ENCODE measurements at places on chromosomes 1 and 21. TPM values are rescaled to one million over a fixed set of nuclear protein-coding genes. Genes with fewer than 3 reads are reported as not detected.

GRCh38 chr21:33202464-33203363 lies 27.0 kb upstream of the IFNAR2 start:
- H3K4me3 ChIP-seq: no peak overlapping the region
- H3K36me3 ChIP-seq: no peaks in the 10 kb centered on the region
- DNase-seq: no peak
- no peak overlapping the region for H3K27ac ChIP-seq
- H3K4me1 ChIP-seq: peaks cover 47% of the 10 kb centered on the region

DNA sequence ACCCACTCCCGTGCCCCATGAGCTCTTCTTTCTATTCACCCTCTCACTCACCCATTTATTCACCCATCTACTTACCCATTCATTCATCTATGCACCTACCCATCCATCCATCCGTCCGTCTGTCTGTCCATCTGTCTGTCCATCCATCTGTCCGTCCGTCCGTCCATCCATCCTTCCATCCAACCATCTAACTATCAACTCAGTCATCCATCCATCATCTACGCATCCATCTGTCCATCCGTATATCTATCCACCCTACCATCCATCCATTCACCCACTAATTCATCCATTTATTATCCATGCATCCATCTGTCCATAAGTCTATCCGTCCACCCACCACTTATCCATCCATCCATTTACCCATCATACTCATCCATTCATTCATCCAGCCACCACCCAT lies 10.8 kb upstream of the CSF3R start:
- no peak overlapping the region for H3K4me3 ChIP-seq
- DNase-seq: peak; percentile 6
- H3K4me1 ChIP-seq: no peaks in the 10 kb centered on the region
- H3K27me3 ChIP-seq: no peaks in the 10 kb centered on the region
- no peak overlapping the region for H3K27ac ChIP-seq
- no peaks in the 10 kb centered on the region for H3K36me3 ChIP-seq

DNA sequence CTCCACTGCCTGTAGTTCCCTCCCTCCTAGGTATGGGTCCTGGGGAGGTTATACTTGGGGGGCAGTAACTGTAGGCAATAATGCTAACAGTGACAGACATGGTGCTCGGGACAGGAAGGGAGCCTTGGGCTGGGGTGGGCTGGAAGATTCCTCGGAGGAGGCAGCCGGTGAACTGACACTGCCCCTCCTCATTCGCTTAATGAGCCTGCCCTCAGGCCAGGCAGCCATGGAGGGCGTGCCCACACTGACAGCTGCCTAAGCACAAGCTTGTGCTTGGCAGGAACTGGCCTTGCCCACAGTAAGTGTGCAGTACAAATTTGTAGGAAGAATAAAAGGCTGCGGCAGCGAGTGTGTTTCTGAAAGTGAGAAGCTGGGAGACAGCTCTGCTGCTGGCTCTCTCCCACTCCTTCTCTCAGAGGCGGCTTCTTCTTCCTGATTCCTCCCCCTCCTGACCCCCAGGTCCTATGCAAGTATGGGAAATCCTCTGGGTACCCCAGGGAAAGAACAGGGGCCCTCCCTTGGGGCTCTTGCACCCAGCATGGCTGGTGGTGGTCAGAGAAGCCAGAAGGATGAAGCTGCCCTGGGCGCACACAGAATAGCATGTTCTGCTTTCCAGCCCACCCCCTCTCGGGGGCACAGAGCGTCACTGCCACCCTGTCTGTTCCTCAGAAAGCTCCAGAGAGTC lies 23.6 kb downstream of the OPTC start:
- no peaks in the 10 kb centered on the region for H3K36me3 ChIP-seq
- H3K4me3 ChIP-seq: no peak overlapping the region
- no peak for DNase-seq
- H3K27ac ChIP-seq: no peak overlapping the region

DNA sequence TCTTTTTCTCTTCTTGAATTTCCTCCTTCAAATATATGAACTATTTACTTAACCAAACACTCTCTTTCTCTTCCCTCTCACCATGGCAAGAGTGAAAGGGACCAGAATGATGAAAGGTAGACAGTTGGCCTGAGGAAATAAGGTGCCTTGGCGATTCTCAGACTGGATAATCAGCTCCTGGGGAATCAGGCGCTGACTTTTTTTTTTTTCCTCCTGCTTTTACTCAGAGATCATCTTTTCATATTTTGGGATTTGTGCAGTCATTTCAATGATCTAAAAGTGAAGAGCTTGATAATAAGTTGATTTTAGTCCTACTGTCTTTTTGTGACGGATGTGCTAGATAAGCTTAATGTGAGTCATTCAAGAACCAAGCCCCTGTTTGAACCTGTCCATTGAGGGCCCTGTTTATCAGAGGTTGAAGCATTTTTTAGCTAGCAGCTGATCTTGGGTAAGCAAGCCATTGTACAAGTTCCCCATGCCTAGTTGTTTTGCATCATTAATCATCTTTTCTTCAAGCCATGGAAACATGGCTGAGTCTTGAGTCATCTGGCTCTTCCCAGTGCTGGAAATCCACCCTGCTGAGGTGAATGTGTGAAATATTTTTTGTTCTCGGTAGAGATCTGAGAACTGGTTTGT lies 40.8 kb downstream of the ITSN1 start:
- H3K4me3 ChIP-seq: no peak overlapping the region
- DNase-seq: no peak
- H3K36me3 ChIP-seq: no peaks in the 10 kb centered on the region
- H3K27me3 ChIP-seq: no peaks in the 10 kb centered on the region

DNA sequence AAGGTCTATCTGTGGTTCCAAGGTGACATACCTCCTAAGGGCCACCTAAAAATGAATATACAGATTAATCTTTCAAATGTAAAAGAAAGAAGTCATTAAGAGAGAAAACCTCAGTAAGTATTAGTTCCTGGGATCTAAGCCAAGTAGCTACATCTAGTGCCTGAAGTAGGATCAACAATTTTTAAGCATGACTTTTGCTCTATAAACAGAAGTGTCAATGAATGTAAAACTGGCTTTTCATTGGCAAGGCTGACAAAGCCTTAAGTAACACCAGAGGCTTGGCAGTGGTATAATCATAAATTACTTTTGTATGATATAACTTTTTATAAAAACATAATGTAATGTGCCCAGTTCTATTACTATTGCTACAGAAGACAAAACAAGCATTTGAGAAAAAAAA lies 12.2 kb upstream of the ACADM start:
- DNase-seq: no peak
- no peak overlapping the region for H3K27ac ChIP-seq
- H3K27me3 ChIP-seq: no peaks in the 10 kb centered on the region

DNA sequence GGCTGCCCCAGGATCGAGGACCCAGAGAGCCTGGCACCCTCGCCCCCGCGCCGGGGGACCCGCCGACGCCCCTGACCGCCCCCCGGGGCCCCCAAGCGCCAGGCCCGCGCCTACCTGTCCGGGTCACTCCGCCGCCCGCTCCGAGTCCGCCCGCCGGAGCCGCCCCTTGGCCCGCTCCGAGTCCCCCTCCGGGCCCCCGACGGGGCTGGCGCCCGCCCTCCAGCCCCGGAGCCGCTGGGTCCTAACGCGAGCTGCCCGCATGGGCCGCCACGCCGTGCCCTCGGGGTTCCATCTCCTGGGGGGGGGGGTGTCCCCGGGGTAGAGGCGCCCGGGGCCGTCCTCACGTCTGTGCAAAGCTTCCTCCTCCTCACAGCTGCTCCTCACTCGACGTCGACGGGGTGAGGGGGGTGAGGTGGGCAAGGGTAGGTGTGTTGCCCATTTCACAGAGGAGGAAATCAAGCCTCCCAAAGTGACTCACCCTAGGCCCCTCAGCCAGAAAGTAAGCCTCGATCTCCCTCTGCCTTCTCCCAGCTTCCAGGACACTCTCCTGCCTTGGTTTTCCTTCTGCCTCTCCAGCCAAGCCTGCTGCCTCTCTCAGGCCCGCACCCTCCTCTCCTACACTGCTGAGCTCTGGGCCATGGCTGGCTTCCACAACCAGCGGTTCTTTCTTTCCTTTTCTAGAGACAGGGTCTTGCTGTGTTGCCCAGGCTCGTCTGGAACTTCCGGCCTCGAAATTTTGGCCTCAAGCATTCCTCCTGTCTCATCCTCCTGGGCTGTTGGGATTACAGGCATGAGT lies at the start of gene MFAP2:
Gene MFAP2, minus strand, starts transcription at position 148 of the 796 bp plus-strand sequence. CDS start 2,347 bp downstream, outside the sequence.
- no peak within 1 kb of the TSS for H3K27ac ChIP-seq
- DNase-seq: no peak
- H3K4me1 ChIP-seq: peaks cover 17% of the 10 kb centered on the region
- peaks cover 29% of the 10 kb centered on the region for H3K27me3 ChIP-seq

DNA sequence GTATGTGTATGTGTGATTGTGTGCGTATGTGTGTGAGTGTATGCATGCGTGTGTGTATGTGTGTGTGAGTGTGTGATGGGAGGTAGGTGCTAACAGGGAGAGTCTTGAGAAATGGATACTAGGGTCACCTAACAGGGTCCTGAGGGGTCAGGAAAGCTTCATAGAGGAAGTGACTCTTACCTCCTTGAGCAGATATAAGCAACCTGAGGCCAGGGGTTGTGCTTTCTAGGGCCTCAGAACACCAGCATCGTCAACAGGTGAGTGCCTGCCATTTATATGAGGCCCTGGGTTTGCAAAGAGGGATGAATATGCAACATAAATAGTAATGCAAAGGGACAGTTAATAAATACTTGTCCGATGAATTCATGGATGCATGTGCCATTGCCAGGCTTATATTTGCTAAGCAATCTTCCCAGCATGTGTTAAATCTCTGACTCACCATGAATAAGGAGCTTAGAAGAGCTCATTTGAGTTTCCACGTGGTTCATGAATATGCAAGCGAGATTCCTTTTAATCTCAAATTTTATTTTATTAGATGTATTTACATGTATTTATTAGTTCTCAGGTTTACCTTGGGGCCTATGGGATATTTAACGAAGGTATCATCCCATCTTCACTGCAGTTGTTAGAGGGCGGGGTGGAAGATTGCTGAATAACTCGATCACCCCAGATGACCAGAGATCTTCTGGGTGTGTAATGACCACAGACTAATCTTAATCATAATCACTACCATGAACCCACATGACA lies 438.3 kb downstream of the CAMTA1 start:
- no peak overlapping the region for H3K27ac ChIP-seq
- H3K4me3 ChIP-seq: no peak overlapping the region
- no peaks in the 10 kb centered on the region for H3K27me3 ChIP-seq

DNA sequence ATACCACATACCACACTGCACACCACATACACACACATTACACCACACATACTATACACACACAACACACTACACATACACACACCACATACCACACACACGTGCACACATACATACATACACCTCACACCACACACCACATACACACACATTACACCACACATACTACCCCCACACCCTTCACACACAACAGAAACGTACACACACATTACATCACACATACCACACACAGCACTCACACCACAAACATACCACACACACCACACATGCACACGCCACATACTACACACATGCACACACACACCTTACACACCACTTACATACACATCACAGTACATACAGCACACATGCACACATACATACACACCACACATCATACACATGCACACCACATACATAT lies 28.5 kb downstream of the RAB7B start:
- H3K27me3 ChIP-seq: no peaks in the 10 kb centered on the region
- no peaks in the 10 kb centered on the region for H3K4me1 ChIP-seq
- H3K36me3 ChIP-seq: no peaks in the 10 kb centered on the region
- H3K27ac ChIP-seq: no peak overlapping the region

- DNase-seq: no peak
- peak overlapping the region; percentile 79 for H3K27ac ChIP-seq
- H3K27me3 ChIP-seq: no peaks in the 10 kb centered on the region
- H3K4me3 ChIP-seq: peak overlapping the region; percentile 78
These were observed 5.8 kb upstream of the CCDC27 start for GRCh38 chr1:3746389-3746829.

GRCh38 chr1:53732409-53732808 lies 6.6 kb downstream of the GLIS1 start:
- H3K36me3 ChIP-seq: no peaks in the 10 kb centered on the region
- H3K27ac ChIP-seq: no peak overlapping the region
- no peak for DNase-seq
- H3K4me1 ChIP-seq: peaks cover under 1% of the 10 kb centered on the region
- peaks cover 6% of the 10 kb centered on the region for H3K27me3 ChIP-seq

GRCh38 chr1:33348676-33349080 lies 27.8 kb upstream of the A3GALT2 start:
- peak overlapping the region; percentile 93 for H3K4me3 ChIP-seq
- no peaks in the 10 kb centered on the region for H3K27me3 ChIP-seq
- peak overlapping the region; percentile 95 for H3K27ac ChIP-seq
- H3K36me3 ChIP-seq: no peaks in the 10 kb centered on the region
- H3K4me1 ChIP-seq: peaks cover 50% of the 10 kb centered on the region

- no peak overlapping the region for H3K27ac ChIP-seq
- no peaks in the 10 kb centered on the region for H3K4me1 ChIP-seq
- no peaks in the 10 kb centered on the region for H3K27me3 ChIP-seq
- no peaks in the 10 kb centered on the region for H3K36me3 ChIP-seq
These were observed 978 bp downstream of the PRDM15 start for GRCh38 chr21:41877901-41878830.

DNA sequence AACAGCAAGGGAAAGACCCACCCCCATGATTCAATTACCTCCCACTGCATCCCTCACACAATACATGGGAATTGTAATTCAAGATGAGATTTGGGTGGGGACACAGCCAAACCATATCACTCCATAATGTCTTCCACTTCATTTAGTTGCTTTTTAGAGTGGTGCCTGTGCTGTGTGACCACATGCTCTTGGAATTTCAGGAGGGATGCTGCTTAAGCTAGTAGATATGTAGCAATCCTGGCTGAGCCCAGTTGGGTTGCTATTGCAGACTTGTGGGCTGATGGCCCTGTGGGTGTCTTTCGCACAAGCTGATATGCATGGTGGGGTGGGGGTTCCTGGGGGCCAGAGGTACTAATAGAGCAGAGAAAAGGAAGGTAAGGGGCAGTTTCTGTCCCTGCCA lies 160.4 kb upstream of the SYT6 start:
- no peaks in the 10 kb centered on the region for H3K27me3 ChIP-seq
- no peak overlapping the region for H3K27ac ChIP-seq
- H3K36me3 ChIP-seq: no peaks in the 10 kb centered on the region

- H3K4me3 ChIP-seq: no peak overlapping the region
- no peaks in the 10 kb centered on the region for H3K36me3 ChIP-seq
- no peaks in the 10 kb centered on the region for H3K4me1 ChIP-seq
- DNase-seq: no peak
- H3K27ac ChIP-seq: no peak overlapping the region
- no peaks in the 10 kb centered on the region for H3K27me3 ChIP-seq
These were observed 52.9 kb downstream of the LRRIQ3 start for GRCh38 chr1:74145086-74145485.

The WNT3A gene
- not detected for polyA plus RNA-seq

The SPATA46 gene
- not detected for polyA plus RNA-seq

The AMPD1 gene
- 0.52 TPM for polyA plus RNA-seq

The PLA2G5 gene
- polyA plus RNA-seq: 0.83 TPM

The HMCN1 gene
- 1.2 TPM for polyA plus RNA-seq

The ANGPTL1 gene
- 1.4 TPM for polyA plus RNA-seq

The KRTAP10-4 gene
- not detected for polyA plus RNA-seq

The FAM3B gene
- polyA plus RNA-seq: 1.9 TPM

The SLC45A3 gene
- 41.5 TPM for polyA plus RNA-seq

The FAM110D gene
- polyA plus RNA-seq: 1.2 TPM

The SETSIP gene
- not detected for polyA plus RNA-seq

Data from spleen (tissue), 13 donors.